ENCODE measurements at places on chromosomes 12 and 14.

- DNase-seq, result no peak
Observed at GRCh38 chr14:90558041-90558982, 161.5 kb downstream of the CALM1 start.

GRCh38 chr12:127650626-127651025, 616.3 kb upstream of the TMEM132C start:
- no peak for DNase-seq

- no peak for DNase-seq
Observed at GRCh38 chr12:53217051-53217930, 10.2 kb upstream of the ITGB7 start.

DNA sequence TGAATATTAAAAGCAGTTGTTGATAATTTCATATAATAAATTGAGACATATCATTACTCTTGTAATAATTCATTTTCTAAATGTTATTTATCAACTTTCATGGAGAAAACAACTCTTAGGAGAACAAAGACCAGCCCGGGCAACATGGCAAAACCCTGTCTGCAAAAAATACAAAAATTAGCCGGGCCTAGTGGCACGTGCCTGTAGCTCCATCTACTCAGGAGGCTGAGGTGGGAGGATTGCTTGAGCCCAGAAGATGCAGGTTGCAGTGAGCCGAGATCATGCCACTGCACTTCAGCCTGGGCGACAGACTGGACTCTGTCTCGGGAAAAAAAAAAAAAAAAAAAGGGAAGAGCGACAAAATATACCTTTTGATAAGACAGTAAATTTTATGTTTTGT, 21.2 kb downstream of the SLC35E3 start:
- no peak for DNase-seq

DNA sequence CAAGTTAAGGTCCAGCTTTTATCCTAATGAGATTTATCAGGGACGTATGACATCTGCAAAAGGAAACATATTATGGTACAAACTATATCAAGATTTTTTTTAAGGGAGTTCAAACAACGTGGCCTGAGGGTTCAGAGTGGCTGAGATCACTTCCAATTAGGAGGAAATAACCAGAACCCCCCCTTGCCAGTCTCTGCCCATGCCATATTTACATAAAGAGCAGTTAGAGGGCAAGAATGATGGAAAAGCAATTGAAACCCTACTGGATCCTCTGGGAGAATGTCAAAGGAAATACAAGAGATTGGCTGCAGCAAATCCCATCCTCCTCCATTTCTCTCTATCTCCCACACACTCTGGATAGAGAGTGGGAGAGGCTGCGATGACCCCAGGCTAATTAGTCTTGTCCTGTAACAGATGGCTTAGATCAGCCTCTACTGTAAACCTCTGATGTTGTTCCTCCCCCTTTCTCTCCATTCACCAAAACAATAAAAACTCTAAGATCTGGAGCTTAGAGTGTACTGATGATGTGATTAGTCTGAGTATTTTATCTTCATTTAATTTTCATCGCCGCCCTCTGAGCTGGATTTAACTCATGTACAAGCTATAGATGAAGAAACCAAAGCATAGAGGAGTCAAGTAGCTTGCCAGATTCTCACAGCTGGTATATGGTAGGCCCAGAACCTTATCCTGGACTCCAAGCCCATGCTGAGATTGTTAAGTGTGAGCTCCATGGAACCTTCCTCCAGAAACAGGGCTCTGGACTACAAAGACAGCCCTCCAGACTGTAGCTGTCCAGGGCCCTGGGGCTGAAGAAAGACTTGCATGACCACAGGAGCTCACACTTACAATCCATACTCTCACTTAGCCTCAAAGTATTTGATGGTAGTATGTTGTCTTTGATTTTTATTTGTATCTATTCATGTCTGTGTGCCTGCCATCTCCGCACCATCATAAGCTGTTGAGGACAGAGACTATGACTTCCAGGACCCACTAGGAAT, 54.1 kb upstream of the GNG2 start:
- no peak for DNase-seq

GRCh38 chr14:100841066-100841760, 15.3 kb downstream of the MEG3 start:
- DNase-seq, result no peak

- no peak for DNase-seq
Observed at GRCh38 chr12:106976668-106977067, 10.3 kb downstream of the MTERF2 start.

- DNase-seq, result no peak
Observed at GRCh38 chr12:77232045-77232444, 166.7 kb upstream of the E2F7 start.

DNA sequence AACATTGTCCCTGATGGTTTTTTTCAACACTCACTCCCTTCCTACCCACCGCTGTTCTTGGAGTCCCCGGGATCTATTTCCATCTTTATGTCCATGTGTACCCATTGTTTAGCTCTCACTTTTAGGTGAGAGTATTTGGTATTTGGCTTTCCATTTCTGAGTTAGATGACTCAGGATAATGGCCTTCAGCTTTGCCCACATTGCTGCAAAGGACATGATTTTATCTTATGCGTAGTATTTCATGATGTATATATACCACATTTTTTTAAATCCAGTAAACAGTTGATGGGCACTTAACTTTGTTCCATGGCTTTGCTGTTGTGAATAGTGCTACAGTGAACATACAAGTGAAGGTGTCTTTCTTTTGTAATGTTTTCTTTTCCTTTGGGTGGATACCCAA, 123.5 kb upstream of the KITLG start:
- no peak for DNase-seq

DNA sequence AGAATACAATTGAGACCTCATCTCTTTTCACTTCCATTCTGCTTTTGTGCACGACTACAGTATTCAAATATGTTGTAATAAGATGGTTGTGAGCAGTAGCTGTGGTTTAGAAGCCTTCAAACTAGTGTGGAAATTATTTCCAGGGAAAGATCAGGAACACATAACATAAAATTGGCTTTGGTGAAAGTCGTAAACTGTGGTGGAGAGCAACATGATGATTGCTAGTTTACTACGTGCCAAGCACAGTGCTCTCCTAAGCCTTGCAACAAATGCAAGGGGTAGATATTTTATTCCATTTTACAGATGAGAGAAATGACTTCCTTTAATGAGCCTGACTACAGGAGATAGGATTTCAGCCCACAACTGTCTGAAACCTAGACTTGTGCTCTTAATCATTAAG, 172.4 kb upstream of the LMNTD1 start:
- no peak for DNase-seq

DNA sequence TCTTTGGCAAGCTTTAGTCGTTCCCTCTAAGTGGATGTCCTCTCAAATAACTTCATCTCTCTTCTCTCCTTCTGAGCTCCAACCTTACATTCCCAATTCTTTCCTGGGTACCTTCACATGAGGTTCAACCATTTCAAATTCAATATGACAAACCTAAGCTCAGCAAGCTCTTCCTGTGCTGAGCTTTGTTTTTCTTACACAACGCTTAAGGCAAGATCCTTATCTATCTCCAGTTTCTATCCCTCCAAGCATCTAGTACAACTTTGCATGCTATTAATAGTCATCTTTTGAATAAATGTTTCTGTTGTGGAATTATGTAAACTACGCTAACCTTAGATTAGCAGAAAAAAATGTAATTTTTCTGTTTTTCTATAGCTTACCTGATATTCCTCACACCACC, 63.7 kb upstream of the IFNG-AS1 start:
- DNase-seq, result no peak

DNA sequence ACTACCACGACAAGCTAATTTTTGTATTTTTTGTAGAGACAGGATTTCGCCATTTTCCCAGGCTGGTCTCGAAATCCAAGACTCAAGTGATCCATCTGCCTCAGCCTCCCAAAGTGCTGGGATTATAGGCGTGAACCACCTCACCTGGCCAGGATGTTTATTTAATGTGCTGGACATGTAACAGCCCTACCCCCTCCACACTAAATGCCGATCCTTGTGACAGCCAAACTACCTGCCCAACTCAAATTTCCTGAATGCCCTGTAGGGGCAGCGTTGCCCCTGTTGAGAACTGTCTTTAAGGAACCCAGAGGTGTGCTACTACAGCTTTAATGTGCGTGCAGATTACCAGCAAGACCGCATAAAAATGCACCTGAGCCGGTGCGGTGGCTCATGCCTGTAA, 48.1 kb downstream of the KCNK13 start:
- DNase-seq, result no peak

DNA sequence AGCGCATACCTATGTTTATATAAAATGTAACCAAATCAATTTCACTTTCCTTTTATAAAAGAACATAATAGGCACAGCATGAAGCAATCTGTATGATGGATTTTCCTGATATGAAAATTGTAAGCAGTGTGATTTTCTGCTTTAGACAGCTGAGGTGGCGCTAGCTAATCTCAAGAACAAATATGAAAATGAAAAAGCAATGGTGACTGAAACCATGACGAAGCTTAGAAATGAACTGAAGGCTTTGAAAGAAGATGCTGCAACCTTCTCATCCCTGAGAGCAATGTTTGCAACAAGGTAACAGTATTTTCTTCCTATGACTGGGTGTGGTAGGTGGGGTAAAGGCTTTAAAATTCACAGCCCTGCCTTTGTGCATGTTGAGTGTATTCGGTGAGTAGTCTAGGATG, 65.0 kb upstream of the FGD4 start:
- DNase-seq, result no peak

GRCh38 chr14:66634876-66635275, 126.9 kb downstream of the GPHN start:
- no peak for DNase-seq

DNA sequence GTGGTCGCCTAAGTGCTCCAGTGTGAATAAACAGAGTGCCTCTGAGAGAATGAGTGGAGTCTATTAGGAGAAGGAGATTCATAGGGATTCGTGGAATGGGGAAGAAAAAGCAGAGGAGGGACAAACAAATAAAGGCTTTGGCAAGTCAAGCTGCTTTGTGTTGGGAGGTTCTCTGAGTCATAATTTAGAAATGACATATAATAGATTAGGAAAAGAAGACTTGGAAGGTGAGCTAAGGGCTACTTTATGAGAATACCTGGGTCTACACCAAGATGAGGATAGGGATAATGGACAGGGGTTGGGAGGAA, 6.4 kb upstream of the NTN4 start:
- DNase-seq, result no peak

DNA sequence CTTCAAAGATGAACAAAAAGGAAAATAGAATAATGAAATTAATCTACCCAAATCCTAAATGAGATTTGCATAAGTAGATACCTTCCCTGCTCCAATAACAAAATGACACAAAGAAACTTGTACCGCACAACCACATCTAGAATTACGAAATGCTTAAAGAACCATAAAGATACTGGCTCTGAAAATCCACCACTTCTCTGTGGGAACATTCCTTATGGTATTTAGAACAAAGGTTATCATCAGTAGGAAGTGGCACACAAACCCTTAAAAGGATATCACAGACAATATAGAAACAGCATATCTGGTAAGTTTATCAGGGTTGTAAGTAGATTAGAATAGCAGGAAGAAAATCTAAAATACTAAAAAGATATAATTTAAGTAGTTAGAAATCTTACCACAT, 11.6 kb downstream of the IAPP start:
- DNase-seq, result no peak

- no peak for DNase-seq
Observed at GRCh38 chr12:13450231-13451080, 253.9 kb downstream of the EMP1 start.

GRCh38 chr12:121872546-121873215, 14.0 kb upstream of the HPD start:
- DNase-seq, result no peak

GRCh38 chr14:95493976-95494375, 22.5 kb downstream of the SYNE3 start:
- no peak for DNase-seq

- DNase-seq, result no peak
Observed at GRCh38 chr12:113826805-113827538, 139.2 kb downstream of the RBM19 start.

GRCh38 chr12:30646821-30647220, 48.8 kb downstream of the IPO8 start:
- no peak for DNase-seq

DNA sequence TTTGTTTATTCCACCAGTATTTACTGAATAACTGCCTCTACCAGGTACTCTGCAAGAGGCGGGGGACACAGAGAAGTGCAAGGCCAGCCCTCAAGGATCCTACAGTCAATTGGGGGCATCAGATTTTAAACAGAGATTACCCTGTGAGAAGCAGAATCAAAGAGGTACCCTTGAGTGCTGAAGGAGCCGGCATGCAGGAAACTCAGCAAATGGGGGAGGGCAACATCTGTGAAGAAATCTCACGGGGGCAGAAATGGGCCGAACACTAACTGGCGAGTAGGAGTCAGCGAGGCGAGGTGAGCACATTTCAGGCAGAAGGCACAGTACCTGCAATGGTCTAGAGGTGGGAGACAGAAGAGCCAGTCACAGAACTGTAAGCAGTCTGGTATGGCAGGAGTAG, 9.0 kb downstream of the GALNT6 start:
- DNase-seq, result no peak

- no peak for DNase-seq
Observed at GRCh38 chr12:54443446-54443845, 24.4 kb upstream of the ITGA5 start.

DNA sequence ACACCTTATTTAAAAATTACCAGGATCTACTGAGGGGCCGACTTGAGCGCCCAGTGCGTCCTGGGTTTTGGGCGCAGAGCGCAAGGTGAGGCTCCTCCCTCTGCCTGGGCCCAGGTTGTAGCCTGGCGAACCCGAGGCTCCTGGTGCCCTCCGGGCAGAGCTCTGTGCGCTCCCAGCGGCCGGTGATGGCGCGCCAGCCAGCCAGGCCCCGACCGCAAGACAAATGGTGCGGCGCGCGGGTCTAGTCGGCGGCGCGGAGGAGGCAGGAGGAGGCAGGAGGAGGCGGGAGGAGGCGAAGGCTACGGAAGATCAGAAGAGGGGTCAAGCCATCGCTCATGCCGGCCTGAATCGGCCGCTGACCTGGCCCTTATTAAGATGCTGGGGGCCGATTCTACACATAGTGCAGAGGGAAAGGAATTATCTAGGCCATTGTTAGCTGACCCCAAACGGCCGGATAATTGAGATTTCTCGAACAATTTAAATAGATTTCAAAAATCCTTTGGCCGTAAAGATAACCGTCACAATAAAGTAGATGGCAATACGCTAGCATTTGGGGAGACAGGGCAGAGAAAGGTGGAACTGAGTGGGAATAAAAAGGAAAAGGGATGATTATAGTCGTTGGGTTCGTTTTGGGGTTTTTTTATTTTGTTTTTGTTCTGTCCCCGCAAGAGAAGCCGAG, 2.8 kb downstream of the TBX5 start:
- DNase-seq, result no peak

DNA sequence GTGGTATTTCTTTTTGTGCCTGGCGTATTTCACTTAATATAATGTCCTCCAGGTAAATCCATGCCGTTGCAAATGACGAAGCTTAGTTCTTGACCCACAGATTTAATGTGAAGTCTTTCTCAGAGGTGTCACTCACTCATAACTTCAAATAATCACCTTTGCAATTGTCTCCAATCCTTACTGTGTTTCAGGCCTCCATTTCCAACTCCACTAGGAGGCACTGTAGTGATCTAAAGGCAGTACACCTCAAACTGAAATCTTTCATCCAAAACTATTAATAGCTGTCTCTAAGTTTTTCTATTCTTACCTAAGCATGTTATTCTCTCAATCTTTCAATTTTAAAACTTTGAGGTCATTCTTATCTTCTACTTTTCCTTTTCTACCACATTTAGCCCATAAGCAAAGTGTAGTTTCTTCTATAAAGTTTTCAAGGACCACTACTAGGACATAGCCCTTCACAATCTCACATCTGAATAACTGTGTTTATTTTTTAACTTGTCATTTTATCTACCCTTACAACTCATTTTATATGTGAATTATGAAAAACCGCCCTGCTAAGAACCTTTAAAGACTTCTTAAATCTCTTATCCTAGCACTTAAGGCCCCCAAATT, 25.5 kb upstream of the FBXO34 start:
- DNase-seq, result no peak
